Activated gamma-delta T cell treated with anti-CD3 and anti-CD28 coated beads, Interleukin-2, amount 50 U/mL, for 16 hours (primary cell): ENCODE measurements at places on chromosomes 5 and 9.

- DNase-seq: no peak
These were observed 59.1 kb downstream of the ABLIM3 start for GRCh38 chr5:149200355-149200754.

GRCh38 chr9:122095010-122095767, 2.1 kb upstream of the TTLL11 start:
- peak; percentile 24 for DNase-seq

- DNase-seq: no peak
These were observed 9.6 kb downstream of the NEK6 start for GRCh38 chr9:124267271-124267807.

- no peak for DNase-seq
These were observed 202.6 kb downstream of the ZSWIM6 start for GRCh38 chr5:61534481-61535267.
